RPMI8226 (cell line): ENCODE measurements at places on chromosomes 1 and 21.

GRCh38 chr1:205441318-205441633 is 14.6 kb downstream of the BLACAT1 start:
- no peak for DNase-seq

DNA sequence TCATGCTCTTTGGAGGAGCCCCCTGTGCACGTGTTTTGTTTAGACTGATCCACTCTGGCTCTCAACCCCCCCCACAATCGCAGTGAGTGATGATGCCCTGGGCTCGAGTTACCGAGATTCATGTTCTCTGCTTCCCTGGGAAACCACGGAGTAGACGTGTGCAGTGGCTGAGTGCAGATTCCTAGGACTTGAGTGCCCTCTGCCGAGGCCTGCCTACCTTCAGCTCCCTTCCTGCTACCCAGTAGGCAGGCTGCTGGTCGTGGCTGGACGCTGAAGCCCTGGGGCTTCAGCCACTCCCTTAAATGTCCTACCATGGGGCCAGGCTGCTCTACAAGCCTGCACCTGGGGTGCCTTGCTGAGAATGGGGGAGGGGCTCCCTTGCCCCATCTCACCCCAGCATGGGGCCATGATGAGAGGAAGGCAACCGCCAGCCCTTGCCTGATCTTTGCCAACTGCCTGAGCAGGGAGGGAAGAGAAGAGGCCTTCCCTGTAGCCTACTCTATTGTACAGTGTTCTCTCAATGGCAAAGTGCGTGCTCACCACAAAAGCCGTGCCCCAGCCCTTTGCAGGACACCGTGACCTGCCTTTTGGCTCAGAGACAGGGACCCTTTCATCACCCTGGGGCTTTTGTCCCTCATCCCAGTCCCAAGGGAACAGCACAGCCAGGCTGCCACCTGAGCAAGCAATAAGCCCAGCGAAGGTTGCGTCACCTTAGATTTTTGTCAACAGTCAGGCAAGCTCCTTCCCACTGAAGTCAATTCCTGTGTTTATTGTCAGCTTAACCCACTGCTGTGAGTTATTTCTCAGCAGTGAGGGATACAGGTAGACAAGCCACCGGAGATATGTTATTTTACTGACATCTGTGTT is 4.1 kb upstream of the GRIK3 start:
- DNase-seq, result peak; percentile 23

GRCh38 chr1:50703240-50703639 is 256.8 kb downstream of the FAF1 start:
- DNase-seq, result no peak

DNA sequence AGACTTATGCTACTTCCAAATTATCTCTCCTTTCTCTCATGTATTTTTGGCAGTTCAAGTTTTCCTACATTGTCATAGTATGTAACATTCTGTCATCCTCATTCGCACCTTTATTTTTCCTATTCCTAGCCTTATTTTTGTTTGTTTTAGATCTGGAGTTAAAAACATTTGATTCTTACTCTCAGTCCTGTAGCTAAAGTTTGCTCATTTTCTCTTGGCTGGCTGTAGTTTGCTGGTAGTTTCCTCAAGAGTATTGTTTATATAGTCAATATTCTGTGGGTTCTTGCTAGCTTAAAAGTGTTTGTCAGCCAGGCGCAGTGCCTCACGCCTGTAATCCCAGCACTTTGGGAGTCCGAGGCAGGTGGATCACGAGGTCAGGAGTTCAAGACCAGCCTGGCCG is 29.8 kb upstream of the TRIM33 start:
- no peak for DNase-seq

GRCh38 chr1:119773711-119774241 is 5.1 kb upstream of the HMGCS2 start:
- no peak for DNase-seq

DNA sequence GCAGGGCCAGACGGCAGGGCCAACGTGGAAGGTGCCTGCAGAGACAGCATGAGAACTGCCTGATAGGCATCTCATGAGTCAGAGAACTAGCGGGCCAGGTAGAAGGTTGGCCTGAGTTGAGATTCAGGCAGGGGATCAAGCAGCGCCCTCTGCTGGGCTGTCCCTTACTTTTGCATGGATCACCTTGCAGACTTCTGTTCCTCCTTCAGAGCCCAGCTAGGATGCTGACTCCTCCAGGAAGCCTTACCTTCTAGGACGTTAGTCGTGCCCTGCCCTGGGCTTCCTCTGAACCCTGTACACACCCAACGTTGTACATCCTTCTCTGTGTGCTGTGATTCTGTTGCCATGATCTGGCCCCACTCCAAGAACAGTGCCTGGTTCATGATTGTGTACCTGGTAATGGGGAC is 231.3 kb upstream of the VAMP3 start:
- DNase-seq, result peak; percentile 74

DNA sequence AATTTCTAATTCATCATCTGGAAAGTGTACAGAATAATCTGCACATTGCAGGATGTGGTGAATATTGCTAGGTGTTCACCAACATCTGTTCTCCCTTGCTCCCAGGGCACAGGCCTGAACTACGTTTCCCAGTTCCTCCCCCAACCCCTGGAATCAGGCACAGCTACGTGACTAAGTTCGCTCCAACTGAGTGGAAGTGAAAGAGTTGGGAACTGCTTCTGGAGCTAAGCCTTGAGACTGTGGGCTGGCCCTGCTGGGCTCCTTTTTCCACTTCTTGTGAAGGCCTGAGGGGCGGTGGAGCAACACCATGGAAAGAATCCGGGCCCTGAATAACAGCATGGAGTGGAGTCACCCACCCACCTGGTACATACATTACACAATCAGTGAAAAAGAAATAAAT is 534.6 kb downstream of the SMYD3 start:
- no peak for DNase-seq

DNA sequence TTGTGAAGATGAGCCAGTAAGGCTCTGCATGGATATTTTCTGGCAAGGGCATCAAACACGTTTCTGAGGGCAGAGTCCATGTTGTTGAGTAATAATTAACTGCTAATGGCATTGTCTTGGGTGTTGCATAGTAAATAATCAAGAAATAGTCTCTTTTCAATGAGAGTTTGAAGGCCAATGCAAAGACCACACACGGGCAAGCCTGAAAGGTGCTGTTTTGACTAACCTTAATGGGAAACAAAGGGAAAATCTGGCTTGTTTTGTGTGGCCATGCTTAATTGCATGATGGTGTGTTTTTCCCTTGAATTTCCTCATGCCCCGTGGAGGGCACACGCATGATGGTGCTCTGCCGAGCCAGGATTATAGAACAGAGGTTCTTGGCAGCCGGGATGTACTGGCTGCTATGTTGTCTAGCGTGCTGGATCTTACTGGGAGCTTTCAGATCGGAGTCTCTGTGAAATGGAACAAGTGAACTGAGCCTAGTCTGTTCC is 127.6 kb downstream of the NOS1AP start:
- no peak for DNase-seq

DNA sequence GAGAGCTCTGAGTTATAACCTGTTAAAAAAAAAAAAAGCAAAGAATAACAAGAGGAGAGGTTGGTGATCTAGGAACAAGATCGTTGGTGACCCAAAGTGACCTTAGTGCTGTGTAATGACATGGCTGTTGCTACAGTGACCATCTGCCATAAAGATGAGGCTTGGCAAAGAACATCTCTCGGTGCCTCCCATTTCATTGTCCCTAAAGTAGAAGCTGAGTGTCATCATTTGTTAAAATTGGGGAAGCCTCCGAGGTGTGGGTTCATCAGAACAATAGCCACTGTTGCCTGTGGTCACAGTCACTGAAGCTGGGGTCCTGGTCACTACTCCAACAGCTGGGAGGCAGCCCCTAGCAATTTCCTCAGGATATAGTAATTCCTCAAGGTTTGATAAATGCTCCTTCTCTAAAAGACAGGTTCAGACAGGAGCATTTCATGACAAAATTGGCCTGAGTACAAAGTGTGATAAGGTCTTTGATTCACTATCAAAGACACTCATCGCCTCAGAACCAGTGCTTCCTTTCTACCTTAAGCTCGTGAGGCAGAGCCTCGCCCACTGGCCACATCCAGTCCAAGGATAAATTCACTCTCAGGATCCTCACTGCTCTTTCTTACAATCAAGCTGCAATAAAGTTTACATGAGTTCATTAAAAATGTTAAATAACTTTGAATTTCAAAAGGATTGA is 81.9 kb upstream of the RGS2 start:
- no peak for DNase-seq

- DNase-seq, result no peak
These were observed 67.0 kb downstream of the IVNS1ABP start for GRCh38 chr1:185250063-185250462.

DNA sequence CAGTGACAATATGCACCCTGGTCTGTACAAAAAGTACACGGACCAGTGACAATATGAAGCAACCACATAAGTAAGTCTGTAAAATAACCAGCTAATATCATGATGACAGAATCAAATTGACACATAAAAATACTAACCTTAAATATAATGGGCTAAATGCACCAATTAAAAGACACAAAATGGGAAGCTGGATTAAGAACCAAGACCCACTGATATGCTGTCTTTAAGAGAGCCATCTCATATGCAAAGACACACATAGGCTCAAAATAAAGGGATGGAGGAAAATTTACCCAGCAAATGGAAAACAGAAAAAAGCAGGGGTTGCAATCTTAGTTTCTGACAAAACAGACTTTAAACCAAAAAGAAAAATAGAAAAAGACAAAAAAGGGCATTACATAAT is 70.4 kb upstream of the VCAM1 start:
- DNase-seq, result no peak

- no peak for DNase-seq
These were observed 1031.5 kb upstream of the ADGRL2 start for GRCh38 chr1:80769208-80769750.

GRCh38 chr1:76303340-76303717 is 228.8 kb downstream of the ST6GALNAC3 start:
- DNase-seq, result no peak

- DNase-seq, result no peak
These were observed 11.9 kb upstream of the PDE9A start for GRCh38 chr21:42641311-42642218.

DNA sequence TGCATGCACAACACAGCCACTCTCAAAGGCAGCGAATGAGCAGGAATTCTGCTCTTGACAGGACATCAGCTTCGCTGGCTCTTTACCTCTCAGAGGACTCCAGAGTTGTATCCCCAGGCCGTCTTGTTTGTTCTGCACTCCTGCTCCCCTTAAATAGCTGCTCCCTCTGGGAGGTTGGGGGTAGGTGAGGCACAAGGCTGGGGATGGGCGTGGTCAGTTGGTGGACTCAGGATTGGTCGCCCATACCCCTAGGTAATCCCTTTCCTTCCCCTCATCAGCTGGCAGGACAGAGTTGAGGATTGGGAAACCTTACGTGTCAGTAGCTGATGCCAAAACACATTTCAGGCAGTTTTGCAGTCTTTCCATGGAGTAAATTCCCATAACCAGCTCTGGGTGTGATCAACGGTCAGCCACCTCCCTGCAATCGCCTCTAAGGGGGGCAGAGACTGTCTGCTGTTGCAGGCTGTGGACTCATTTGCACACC is at the start of gene PLA2G2A:
Gene PLA2G2A (minus strand): TSS at position 125 of the 484 bp plus-strand sequence. CDS start 845 bp downstream, outside the sequence.
- no peak for DNase-seq

- no peak for DNase-seq
These were observed 89.4 kb upstream of the JAK1 start for GRCh38 chr1:65055747-65056146.

DNA sequence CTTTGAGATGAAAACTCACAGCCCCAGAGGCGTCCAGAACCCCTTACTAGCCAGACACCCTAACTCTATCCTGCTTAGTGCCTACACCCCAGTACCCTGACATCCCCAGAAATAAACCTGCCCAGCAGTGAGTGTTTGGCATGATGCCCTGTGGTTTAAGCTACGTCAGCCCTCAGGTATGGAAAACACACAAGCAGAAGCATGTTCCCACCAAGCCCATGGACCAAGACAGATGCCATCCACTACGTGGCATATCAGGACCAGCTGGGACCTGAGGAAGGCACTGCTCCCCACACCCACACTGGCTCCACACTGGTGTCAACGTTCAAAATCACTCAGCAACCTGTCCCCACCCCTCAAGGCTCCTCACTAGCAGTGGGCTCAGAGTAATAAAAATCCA is 116.4 kb downstream of the SYT2 start:
- no peak for DNase-seq

GRCh38 chr1:46581681-46582455 is 22.2 kb downstream of the MKNK1 start:
- no peak for DNase-seq

- no peak for DNase-seq
These were observed 4.9 kb downstream of the AADACL4 start for GRCh38 chr1:12648741-12649140.

DNA sequence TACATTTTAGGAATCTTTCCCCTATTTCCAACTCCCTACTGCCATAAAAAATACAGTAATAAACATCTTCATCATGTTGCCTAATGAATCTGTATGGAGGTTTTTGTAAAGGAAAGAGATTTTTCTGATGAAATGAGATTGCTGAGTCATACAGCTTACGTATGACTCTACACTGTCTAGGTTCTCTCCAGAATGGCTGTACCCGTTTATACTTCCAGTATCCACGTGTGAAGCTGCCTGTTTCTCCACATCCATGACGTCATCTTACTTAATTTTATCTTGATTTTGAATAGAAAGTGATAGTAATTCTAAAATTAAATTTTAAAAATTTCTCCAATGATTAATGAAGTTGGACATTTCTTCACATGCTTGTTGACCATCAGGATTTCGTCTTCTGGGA is 103.7 kb downstream of the COQ8A start:
- no peak for DNase-seq

DNA sequence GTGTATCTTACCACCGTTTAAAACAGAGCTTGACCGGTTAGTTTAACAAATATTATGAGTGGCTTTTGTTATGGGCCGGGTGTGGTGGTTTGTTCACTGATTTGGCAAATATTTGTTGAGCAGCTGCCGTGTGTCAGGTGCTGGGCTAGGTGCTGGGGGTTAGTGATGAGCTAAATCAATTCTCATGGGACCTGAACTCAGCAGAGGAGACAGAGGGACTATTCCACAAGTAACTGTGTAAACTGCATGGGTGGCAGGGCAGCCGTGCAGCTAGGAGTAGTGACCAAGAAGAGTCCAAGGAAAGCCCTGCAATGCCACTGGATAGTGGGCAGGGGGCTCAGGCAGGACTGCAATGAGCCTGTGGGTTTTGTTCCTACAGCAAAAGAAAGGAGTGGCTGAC is 11.2 kb upstream of the C2CD2 start:
- DNase-seq, result no peak
